Bronchial smooth muscle cell (primary cell): ENCODE measurements at places on chromosomes 5 and 9. TPM values are rescaled to one million over a fixed set of nuclear protein-coding genes. Genes with fewer than 3 reads are reported as not detected.

The PTPDC1 gene
- 4.9 and 5.8 TPM in 2 replicates for total RNA-seq

The STOML2 gene
- 123 and 154 TPM in 2 replicates for total RNA-seq

The EFCAB9 gene
- total RNA-seq: 0.16 TPM in 1 of 2 replicates, not detected in the other

The MYMK gene
- total RNA-seq: not detected in 2 replicates

The CNTFR gene
- not detected in 2 replicates for total RNA-seq

The POLR1E gene
- total RNA-seq: 29.0 and 34.3 TPM in 2 replicates

The RLN1 gene
- not detected in 2 replicates for total RNA-seq

The DBH gene
- not detected in 2 replicates for total RNA-seq

The CDO1 gene
- total RNA-seq: 29.2 and 49.2 TPM in 2 replicates

The CDC25C gene
- total RNA-seq: 0.26 and 1.1 TPM in 2 replicates
